ENCODE measurements at places on chromosomes 16 and 17.

- DNase-seq = no peak
Observed at GRCh38 chr16:6970171-6970857, 362.3 kb upstream of the RBFOX1 start.

DNA sequence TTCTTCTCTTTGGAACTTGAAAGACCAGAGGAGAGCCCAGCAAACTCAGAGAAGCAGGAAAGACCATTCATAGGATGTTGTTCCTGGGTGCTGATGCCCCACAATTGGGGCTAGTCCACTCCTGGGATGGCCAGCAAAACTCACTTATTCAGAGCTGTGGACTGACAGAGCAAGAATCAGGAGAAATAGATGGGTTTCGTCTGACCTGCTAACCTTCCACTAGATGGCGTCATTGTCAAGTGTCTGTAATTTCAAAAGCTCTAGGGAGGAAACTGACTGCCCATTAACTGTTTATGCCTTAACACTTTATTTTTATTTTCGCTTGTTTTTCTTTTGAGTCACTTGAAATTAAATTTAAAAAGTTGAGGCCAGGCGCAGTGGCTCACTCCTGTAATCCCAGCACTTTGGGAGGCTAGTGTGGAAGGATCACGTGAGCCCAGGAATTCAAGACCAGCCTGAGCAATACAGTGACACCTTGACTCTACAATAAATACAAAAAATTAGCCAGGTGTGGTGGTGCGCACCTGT, 28.7 kb upstream of the MILR1 start:
- no peak for DNase-seq

DNA sequence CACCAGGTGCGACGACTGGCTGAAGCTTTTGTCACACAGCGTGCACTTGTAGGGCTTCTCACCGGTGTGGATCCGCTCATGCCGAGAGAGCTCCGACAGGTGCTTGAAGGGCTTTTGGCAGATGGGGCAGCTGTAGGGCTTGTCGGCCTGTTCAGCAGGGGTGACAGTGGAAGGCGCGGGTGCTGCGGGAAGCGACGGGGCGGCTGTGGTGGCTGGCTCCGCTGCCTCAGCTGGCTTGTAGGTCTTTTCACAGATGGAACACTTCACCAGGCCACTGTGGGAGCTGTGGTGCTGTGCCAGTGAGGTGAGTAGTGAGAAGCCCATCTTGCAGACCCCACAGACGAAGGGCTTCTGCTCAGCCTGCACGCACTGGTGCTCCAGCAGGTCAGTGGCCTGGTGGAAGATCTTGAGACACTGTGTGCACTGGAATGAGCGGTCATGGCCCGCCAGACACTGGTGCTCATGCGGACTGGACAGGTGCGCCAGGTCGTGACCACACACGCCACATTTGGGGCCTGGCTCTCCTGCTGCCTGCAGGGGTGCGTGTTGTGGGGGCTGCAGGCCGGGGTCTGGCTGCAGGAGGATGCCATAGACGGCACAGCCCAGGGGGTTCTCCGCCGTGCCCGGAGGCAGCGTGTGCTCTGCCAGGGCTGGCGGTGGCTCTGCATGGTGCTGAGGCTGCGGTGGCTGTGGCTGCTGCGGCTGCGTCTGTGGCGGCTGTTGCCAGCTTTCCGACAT, 2.8 kb downstream of the ZNF319 start:
- no peak for DNase-seq

GRCh38 chr17:76079535-76079955, 563 bp downstream of the ZACN start:
- no peak for DNase-seq

GRCh38 chr16:88476817-88477397, 23.8 kb downstream of the ZFPM1 start:
- DNase-seq = no peak

GRCh38 chr16:3589441-3589921, 12.3 kb upstream of the NLRC3 start:
- DNase-seq = no peak

GRCh38 chr16:66007717-66008116, 358.8 kb upstream of the CDH5 start:
- no peak for DNase-seq

DNA sequence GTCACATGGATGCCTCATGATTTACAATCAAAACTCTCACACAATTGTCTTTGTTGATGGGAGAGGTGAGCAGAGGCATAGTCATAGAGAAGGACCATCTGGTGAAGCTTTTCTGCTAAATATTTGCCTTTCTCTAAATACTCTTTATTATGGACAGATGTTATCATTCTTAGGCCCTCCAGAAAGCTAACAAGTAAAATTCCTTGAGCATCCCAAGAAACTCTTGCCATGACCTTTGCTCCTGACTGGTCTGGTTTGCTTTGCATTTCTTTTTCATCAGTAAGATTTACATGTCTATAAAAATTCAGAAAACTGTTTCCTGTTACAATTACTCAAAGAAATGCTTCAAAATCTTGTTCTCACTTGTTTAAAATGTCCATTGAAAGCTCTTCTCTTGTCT, 1336.6 kb upstream of the CDH8 start:
- DNase-seq = no peak

Data from activated naive CD4-positive, alpha-beta T cell (primary cell).